AG04450 (cell line): ENCODE measurements at places on chromosomes 2 and 18.

DNA sequence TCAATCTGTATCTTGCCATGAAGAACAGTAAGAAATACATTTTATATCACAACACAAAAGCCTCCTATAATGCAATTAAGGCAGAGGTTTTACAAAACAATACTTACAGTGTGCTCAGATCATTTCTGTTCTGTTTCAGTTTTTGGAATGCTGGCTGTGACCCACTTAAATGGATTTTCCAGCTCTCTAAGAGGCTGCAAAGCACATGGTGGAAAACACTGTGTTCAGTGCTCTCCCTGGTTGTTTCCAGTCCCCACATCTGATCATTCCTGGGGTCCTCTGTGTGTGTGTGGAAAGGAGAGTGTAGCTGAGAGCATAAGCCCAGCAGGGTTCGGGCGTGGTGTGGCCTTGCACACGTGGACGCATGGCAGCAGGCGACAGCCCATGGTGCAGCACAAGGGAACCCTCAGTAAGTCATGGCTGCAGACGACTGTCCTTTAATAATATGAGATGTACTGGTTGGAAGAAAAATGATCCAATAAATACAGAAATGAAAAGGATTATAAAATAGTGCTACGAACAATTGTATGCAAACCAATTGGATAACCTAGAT, 95.6 kb downstream of the FAM210A start:
- no peak for DNase-seq

- DNase-seq: no peak
Measured at GRCh38 chr2:102703748-102704147, 58.1 kb upstream of the TMEM182 start.

DNA sequence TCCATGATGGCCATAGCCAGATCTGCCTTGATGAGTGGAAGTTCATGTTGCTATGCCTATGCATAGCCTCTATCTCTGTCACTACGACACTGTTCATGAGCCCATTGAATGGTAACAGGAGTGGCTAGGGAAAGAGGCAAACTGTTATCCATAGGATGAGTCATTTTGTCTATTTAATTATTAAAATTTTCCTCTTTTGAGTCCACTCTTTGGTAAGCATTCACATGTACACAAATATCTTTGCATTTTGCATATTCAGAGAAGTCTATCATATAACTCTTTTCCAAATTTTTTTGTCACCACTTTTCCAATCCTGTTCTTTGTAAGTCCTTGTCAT, 364.4 kb downstream of the KCNJ3 start:
- DNase-seq: no peak

DNA sequence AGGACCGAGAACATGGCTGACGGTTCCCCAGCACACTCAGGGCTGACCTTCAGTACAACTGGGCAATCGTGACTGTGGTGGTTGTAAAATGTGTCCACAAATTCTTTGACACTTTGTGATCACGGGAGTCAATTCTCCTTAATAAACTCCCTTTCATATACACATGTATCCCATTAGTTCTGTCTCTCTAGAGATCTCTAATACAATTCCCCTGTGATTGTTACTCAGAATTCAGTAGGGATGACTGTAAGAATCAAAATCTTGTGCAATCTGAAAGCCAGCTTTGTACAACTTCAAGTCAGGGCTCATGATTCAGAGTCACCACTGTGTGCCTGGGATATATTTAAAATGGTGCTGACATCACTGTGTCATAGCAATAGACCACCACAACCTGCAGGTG, 89.5 kb upstream of the LMAN1 start:
- no peak for DNase-seq

DNA sequence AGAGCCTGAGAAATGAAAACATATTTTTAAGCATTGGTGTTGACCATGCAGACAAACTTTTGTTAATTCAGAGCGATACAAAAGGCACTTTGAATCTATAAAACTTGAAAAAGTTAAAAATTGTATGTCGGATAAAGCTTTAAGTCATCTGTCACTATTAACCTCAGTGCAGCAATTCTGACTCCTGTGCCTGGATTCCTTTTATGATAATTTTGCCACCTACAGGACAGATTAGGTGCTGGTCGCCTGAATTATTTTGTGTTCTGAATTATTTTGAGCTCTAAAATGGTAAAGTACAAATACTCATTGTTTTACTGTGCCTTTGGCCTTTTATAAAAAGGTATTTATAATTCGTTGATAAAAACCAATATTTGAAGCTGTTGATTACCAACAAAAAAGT, 19.4 kb upstream of the RNF138 start:
- DNase-seq: no peak

GRCh38 chr2:200482194-200482593, 27.7 kb downstream of the KCTD18 start:
- DNase-seq: no peak
